ENCODE measurements at places on chromosomes 3 and 15.

GRCh38 chr15:42146551-42147430 is 9.6 kb downstream of the PLA2G4F start:
- no peak for DNase-seq

DNA sequence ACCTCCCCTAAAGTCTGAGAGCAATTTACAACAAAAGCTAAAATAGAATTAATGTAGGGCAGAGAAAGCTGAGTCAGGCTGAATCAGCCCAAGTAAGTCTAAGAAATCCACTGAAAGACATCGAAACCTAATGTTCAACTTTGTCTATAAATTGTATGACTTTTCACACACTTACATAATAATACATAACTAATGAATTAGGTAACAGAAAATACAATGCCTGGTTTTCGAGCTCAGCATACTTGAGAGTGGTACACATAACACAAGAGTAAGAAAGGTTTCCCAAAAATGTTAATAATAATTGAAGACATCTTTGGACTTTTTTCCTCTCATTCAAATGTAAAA is 55.3 kb upstream of the VGLL4 start:
- DNase-seq = no peak

DNA sequence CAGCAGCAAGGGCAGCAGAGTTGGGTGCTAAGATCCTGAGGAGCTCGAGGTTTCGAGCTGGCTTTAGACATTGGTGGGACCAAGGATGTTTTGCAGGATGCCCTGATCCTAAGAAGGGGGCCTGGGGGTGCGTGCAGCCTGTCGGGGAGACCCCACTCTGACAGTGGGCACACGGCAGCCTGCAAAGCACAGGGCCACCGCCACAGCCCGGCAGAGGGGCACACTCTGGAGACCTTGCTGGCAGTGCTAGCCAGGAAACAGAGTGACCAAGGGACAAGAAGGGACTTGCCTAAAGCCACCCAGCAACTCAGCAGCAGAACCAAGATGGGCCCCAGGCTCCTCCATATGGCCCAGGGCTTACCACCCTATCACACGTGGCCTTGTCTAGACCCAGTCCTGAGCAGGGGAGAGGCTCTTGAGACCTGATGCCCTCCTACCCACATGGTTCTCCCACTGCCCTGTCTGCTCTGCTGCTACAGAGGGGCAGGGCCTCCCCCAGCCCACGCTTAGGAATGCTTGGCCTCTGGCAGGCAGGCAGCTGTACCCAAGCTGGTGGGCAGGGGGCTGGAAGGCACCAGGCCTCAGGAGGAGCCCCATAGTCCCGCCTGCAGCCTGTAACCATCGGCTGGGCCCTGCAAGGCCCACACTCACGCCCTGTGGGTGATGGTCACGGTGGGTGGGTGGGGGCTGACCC is 18.8 kb downstream of the SEC61A1 start:
- no peak for DNase-seq

- DNase-seq = no peak
These were observed 15.2 kb downstream of the FSTL1 start for GRCh38 chr3:120435621-120436020.

DNA sequence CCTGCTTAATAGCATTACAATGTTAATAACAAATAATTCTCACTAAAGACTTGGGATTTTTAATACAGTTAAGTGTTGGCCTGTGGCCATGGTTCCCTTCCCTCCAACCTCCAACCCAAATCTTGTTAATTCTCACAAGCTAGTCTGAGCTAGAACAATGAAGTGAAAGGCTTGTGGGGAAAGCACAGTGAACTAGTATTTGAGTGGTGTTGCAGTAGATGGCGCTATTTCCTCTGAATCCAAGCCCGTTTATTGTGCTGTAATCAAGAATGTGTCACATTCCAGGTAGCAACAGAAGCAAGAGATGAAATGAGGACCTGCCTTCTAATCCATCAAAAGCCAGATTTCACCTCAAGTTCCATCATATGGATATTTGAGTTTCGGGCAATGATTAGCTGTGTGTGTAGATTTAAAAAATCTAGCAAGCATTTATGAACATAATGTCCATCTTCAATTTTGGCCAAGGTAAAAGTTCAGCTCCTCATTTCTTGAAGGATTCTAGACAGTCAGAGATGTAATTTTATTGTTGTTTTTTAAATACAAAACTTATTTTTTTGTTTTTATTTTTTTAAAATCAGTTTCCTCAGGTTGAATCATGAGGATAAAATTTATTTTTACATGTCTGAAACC is 160.7 kb downstream of the SQOR start:
- DNase-seq = no peak

GRCh38 chr15:41606997-41607396 is 48.0 kb downstream of the TYRO3 start:
- DNase-seq = no peak

GRCh38 chr3:16319307-16319706 is 54.3 kb downstream of the OXNAD1 start:
- DNase-seq = peak; percentile 57

- DNase-seq = no peak
These were observed 832.9 kb upstream of the NR2F2 start for GRCh38 chr15:95497634-95498033.

GRCh38 chr3:127479449-127479848 is 111.1 kb downstream of the TPRA1 start:
- no peak for DNase-seq

DNA sequence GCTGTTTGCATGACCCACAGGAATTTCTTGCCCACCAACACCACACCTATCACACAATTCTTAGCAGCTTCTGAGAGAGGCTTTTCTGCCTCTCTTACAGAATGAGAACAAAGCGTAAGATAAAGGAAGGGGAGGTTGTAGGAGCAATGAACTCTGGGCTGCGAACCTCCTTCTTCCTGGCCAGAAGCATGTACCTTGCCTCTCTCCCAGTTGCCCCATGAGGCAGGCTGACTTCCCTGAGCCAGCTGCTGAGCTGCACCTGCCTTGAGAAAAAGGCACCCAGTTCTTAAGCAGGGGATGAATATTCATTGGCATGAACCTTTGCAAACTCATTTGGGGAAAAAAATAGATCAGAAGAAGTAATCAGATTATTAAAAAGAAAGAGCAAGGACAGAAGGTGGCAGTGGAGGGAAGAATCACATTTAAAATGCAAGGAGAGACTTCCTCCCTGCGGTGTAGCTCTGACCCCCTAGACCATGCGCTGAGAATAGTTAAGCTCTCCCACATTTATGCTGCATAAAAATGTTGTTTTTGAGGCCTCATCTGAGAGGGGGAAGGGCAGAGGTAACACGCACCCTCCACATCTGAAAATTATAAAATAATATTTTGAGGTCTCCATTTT is 304.8 kb downstream of the EPHB1 start:
- DNase-seq = no peak

- DNase-seq = no peak
These were observed 65.7 kb upstream of the MRPL3 start for GRCh38 chr3:131568460-131568859.

- DNase-seq = no peak
These were observed 14.4 kb upstream of the TNFSF10 start for GRCh38 chr3:172537507-172538158.

DNA sequence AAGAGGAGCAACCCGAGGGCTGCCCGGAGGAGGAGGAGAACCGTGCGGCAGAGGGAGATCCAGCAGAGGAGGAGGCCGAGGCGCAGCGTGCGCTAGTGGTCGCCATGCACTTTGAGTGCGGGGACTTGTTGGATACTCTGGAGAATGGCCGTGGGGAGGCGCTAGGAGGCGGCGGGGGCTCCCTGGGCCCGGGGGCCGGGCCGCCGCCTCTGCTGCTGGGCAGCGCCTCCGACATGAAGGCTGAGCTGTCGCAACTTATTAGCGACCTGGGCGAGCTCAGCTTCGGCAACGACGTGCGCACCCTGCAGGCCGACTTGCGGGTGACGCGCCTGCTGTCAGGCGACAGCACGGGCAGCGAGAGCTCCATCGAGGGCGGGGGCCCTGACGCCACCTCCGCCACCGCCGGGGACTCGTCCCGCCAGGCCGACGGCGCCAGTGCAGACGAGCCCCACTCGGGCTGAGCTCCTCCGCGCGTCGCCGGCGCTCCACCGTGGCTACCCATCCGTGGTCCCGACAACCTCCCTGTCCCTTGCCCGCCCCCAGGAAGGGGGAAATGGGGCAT is 2.0 kb downstream of the FAM43A start:
- DNase-seq = peak; percentile 69

GRCh38 chr15:71747128-71748083 is 62.9 kb upstream of the NR2E3 start:
- no peak for DNase-seq

DNA sequence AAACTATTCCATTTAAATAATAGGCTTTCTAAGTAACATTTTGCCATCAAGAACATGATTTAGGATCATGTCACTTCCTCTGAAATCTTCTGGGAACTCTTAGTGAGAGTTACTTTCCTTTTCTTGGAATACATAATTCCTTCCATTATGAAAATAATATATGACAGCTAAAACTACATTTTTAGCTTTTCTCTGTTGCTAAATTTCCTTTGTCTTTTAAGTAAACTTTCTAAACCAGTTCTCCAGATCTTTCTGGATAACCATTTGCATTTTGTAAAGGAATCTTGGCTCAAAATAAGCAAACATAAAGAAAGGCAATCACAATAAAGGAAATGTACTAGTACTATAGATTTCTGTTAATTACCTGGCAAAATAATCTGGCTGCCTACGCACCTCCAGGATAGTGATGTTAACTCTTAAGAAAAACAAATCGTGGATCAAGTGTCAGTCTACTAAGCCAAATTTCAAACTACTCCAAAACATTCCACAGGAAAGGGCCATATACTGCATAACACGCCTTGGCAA is 165.7 kb downstream of the ZNF385D start:
- no peak for DNase-seq

- DNase-seq = no peak
These were observed 21.0 kb upstream of the CLDN18 start for GRCh38 chr3:137988982-137989381.

DNA sequence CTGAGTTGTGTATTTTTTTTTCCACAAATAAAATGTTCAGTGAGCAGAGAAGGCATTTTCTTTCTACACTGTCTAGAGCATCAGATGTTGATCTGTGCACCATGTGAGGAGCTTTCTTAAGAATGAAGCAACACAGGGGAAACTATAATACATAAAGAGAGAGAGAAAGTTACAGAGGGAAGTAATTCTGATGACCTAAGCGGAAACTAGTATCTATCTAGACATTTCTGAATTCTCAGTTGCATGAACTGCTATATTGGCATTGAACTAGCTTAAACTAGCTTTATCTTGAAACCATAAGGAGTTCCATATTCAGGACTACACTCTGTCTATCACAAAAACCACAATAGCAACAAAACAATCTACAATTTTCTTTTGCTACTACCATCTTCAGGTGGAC is 822.4 kb downstream of the VGLL3 start:
- no peak for DNase-seq

DNA sequence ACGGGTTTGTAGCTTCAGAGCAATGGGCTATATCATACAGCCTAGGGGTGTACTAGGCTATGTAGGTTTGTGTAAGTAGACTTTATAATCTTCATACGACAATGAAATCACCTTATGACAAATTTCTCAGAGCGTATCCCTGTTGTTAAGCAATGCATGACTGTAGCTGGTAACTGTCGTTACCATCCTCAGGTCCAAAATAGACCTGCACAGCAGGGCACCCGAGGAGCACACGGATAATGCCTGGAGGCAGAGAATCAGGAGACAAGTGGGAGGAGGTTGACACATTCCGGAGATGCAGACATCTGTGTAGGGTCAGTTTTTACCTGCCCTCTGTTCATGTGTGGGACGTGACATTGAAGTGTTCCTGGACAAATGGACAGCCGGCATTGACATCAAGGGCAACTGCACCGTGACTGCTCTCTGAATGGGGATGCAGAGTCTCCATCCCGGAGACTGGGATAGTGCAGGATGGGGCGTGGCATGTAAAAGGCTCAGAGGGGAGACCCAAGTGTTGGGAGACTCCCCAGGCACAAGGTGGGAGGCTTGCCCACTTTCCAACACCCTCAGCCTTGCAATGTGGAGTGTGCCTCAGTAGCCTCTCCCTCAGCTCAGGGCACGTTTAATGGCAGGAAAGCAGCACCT is 45.9 kb upstream of the PGPEP1L start:
- DNase-seq = no peak

- no peak for DNase-seq
These were observed 569.0 kb downstream of the TUSC7 start for GRCh38 chr3:117278424-117279190.

GRCh38 chr3:124014366-124014942 is 22.5 kb upstream of the ROPN1 start:
- no peak for DNase-seq

- no peak for DNase-seq
These were observed 7.3 kb downstream of the ILDR1 start for GRCh38 chr3:122014741-122015140.

DNA sequence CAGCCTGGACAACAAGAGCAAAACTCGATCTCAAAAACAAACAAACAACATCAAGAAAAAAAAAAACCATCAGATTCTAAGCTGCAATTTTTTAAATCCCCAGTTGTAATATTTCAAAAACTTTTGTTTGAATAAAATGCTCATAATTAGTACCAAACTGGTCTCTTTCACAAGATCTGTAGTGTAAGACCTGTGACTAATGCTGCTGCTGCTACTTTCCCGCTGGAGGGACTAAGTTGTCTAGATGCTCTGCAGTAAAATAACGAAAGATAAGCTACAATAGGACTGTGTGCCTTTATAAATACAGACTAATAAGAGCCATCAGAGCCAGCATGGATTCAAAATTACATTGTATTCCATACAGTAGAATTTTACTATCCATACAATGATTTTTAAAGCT is 45.4 kb downstream of the TM4SF4 start:
- no peak for DNase-seq

GRCh38 chr15:63677778-63678177 is 80.6 kb downstream of the FBXL22 start:
- DNase-seq = no peak

GRCh38 chr3:100545371-100545770 is 53.0 kb downstream of the TMEM45A start:
- DNase-seq = no peak

DNA sequence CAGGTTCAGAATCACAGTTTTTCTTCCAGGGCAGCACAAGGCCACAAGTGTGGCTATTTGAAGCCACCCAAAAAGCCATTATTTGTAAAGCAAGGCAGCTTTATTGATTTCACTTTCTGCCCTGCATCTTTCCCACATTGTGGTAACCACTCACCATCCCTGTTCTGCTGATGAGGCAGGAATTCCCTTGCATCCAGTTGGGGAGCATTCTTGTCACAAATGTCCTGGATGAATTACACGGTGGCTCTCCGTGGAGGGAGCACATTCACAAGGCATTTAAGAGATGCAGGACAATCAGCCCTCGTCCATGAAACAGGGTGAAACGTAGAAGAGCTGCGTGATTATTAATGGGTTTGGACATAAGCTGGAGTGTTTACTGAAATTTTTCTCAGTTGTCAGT is 111.2 kb downstream of the APBA2 start:
- DNase-seq = no peak

DNA sequence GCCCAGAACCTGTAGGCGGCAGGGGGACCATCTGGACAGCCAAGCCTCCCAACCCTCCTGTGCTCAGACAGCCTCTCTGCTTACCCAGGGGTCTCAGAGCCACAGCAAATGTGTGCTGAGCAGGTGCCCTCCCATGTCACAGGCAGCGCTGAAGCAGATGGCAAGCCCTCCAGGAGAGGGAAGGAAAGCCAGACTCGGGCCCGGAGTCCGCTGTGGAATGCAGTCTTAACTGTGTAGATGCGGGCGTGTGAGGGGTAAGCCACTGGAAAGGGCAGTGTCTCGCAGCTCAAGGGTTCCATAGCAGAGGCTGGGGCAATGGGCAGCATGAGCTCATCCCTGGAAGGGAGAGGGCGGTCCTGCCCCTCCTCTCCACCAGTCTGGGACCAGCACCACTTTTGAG is 45.6 kb downstream of the UMPS start:
- DNase-seq = no peak

Data from stimulated activated CD8-positive, alpha-beta memory T cell treated with anti-CD3 and anti-CD28 coated beads, Interleukin-2, amount 100 ng/mL, for 48 hours (primary cell).